ENCODE measurements at places on chromosomes 2 and 18.
A peak's percentile ranks its signal among the peaks of the same experiment; 100 is the strongest.

GRCh38 chr2:122535960-122536505 is 780.6 kb downstream of the TSN start:
- peak; percentile 95 for DNase-seq

GRCh38 chr2:7963787-7964186 is 718.1 kb upstream of the ID2 start:
- no peak for DNase-seq

DNA sequence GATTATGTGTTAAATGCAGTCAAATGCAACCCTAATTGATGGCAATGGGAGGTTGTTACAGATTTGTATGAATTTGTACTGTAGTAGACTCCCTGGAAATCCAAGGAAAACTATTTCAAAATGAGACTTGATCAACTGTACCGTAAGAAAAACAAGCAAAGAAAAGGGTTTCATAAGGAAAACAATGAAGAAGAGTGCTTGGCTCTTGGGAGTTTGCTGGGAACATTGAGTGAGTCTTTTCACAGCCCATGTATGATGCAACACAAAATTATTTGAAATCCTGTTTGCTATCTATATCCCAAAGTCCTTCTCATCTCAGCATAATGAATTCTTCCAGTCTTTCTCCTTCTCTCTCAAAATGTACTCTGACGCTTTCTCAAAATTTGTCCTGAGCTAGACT is 67.0 kb upstream of the OSR1 start:
- DNase-seq = no peak

DNA sequence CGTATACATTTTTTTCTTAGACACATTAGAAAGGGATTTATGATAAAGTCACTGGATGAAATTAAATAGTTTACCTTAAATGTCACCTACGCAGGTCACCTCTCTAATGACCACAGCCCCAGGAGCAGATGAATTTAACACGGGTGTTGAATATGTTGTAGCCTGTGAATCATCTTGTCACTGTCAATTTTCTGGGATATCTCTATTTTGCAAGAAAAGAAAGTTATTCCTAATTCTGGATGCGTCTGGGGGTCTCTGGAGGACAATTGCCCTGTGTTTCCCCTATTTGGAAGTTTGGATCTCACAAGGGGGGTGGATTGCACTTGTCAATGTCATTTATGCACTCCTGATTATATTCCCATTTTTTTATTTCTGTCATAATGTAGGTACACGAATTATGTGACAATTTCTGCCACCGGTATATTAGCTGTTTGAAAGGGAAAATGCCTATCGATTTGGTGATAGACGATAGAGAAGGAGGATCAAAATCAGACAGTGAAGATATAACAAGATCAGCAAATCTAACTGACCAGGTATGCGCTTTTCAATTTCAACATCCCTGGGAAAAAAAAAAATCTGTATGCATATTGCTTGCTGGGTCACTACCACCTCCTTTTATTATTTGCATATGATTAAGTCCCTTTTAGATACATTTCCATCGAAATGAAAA is 7.7 kb downstream of the MEIS1 start:
- no peak for DNase-seq

GRCh38 chr2:12076810-12077209 is 330.4 kb downstream of the LPIN1 start:
- DNase-seq = no peak

GRCh38 chr2:167637741-167638140 is 609.7 kb downstream of the STK39 start:
- no peak for DNase-seq
